ENCODE measurements at places on chromosomes 12 and 14.

GRCh38 chr14:104923640-104924420 is 849 bp upstream of the PLD4 start:
- no peak for DNase-seq

GRCh38 chr12:111636209-111636945 is 37.3 kb upstream of the ATXN2 start:
- no peak for DNase-seq

GRCh38 chr14:38366374-38366773 is 110.5 kb upstream of the CLEC14A start:
- peak; percentile 16 for DNase-seq

DNA sequence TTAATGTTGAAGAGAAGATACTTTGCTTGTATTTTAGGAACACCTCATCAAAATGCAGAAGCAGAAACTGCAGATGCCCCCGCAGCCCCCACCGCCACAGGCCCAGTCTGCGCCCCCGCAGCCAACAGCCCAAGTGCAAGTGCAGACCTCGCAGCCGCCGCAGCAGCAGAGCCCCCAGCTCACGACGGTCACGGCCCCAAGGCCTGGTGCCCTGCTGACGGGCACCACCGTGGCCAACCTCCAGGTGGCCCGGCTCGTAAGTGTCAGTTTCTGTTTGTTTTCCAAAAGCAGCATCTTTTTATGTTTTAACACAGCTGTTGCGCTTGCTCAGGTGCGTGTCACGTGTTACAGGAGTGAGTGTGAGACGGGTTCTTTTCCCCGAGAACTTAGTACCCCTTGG is 79.5 kb downstream of the DDX51 start:
- DNase-seq = no peak

- DNase-seq = no peak
These were observed 35.7 kb downstream of the NEMF start for GRCh38 chr14:49816844-49817243.

DNA sequence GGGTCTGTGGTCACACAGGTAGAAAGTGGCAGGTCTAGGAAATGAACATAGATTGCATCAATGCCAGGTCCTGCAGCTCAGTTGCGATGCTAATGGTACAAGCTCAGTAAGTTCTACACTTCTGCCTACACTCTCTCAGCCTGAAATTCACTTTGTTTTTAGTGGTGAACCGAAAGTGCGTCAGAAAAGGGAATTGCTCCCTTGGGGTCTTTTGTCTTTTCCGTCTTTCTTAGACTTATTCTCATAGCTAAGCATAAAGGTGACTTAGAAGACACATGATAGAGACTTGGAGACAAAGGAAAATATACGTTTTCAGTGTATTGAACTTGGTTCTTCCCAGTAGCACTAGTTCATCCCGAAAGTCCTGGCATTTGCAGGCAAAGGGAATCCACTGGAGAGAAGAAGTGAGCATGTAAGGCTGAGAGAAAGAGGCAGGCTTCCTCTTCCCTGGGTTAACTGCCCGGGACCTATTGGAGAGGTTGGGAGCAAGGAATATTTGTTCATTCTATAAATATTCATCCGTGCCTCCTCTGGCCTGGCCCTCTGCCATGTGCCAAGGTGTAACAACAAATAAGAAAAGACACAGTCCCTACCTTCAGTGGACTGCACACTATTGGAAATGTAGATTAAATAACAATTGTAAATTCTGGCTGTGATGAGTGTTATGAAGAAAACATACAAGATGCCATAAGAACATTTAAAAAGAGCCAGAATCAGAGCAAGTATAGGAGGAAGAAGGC is 785.8 kb downstream of the MED13L start:
- no peak for DNase-seq

DNA sequence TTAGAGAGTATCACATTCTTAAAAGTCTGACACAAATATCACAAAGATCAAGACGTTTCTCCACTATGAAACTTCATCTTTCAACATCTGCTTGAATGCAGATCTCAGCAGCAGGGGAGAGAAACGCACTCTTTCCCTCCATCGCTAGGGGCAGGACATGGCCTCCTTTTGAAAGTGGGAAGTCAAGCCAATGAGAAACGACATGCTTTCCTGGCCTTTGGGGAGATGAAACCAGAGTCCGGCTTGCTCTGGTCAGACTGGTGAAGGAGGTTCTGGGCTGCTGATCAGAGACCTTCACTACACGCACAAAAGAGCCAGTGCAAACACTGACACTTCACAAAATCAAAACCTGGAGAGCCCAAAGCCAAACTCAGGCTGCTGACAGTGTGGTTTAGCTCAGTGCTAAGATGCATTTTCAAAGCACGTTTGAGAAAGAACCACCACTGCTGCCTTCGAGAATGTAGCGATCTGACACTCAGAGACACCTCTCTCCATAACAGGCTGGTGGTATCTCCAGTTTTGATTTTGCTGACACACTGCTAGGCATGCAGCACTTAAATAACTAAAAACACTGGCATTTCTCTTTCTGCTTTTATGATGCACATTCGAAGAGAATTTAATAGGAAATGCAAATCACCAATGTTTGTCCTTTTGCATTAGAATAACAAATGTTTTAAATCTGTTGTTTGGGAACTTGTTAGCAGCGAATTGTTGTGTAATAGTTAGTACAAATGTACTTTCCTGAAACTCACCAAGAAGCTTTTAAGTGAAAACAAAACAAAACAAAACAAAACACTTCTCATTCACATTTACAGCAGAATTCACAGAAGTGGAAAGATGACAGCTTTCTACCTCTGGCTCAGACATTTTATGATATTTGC is 93.9 kb upstream of the OVCH1 start:
- DNase-seq = no peak

- DNase-seq = no peak
These were observed 72.7 kb downstream of the RIN3 start for GRCh38 chr14:92585981-92586937.

DNA sequence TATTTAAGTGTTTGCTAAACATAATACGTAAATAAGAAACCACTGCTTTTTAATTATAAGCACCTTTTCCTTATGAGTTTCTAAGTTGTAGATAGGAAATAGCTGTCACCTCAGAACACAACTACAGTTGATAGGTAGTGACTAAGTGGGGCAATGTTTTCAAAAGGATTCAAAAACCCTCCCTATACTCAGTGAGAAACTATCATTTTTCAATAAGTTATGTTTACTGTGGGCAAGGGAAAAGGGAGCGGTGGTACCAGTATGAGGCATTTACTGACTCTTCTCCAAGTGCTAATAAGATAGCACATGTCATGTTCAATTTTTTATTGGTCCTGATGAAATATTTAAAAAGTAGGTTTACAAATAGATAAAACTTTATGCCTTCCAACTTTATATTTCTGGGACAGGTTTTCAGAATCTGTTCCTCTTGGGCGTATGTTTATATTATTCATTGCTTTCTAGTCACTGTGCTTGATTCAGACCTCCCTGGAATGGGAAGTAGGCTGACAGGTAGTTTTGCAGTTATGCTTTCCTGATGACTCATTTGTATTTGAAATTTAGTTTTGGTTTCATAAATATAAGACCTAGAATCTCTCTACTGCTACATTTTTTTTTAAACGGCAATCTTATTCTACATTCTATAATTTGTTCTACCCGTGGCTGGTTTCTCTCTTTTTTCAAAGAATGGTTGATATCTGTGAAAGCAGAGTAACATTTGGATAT is 153.1 kb downstream of the TMEM117 start:
- DNase-seq = no peak

DNA sequence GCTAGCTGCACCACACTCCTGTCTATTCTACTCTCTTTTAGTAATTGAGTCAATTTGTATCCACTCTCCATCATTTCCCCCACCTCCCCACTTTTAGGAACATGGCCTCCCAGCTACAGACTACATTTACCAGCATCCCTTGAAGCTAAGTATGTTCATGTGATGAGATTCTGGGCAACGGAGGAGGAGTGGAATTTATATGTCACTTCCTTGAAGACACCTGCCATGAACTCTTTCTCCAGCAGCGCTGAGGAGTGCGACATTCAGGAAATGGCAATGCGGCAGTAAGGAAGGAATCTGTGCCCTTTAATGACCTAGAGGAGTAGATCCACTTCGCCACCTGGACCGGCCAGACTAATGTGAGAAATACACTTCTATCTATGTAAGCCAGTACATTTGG is 243.7 kb upstream of the DIO2 start:
- DNase-seq = no peak

DNA sequence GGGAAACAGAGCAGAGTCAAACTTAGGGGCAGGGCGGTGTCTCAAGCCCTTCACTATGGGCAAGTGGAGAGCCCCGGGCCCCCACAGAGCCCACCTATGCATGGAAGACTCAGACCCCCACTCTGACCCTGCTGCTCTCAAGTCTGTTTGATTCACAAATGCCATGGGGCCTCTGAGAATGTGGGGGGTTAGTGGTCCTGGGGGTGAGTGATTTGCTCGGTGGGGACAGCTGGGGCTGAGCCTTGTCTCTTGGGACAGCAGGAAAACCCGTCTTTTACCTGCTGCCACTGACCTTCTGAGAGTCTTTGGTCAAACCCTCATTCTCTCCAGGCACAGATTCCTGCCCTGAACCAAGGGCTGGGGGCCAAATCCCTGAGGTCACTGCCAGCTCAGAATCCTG is 201.0 kb upstream of the RTL1 start:
- DNase-seq = no peak

DNA sequence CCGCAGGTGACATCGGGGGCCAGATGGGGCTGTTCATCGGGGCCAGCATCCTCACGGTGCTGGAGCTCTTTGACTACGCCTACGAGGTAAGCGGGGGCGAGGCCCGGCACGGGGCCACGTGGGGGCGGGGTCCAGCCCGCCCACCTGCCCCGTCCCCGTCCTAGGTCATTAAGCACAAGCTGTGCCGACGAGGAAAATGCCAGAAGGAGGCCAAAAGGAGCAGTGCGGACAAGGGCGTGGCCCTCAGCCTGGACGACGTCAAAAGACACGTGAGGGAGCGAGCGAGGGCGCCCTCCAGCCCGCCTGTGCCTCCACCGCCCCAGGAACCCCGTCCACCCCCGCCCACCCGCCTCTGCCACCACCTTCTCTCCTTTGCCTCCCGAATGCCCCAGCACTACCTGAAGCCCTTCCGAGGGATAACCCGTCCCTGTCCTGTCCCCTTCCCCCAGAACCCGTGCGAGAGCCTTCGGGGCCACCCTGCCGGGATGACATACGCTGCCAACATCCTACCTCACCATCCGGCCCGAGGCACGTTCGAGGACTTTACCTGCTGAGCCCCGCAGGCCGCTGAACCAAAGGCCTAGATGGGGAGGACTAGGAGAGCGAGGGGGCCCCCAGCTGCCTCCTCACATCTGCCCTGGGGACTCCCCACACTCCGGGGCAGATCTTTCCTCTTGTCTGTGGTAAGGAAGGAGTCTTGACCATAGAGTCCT is 3.9 kb upstream of the SMARCD1 start:
- no peak for DNase-seq

GRCh38 chr12:127559349-127560040 is 707.5 kb upstream of the TMEM132C start:
- DNase-seq = peak; percentile 99

GRCh38 chr12:102220736-102221135 is 23.1 kb upstream of the PMCH start:
- DNase-seq = no peak
